Lower leg skin (tissue), 4 donors: ENCODE measurements at places on chromosomes 1 and 21. TPM values are rescaled to one million over a fixed set of nuclear protein-coding genes. Genes with fewer than 3 reads are reported as not detected.

The FCRL4 gene
- total RNA-seq, result not detected

The RGS1 gene
- total RNA-seq, result 36.6 TPM

The COL11A1 gene
- total RNA-seq, result 3.7 TPM

The PLA2G2C gene
- not detected for total RNA-seq

The HES3 gene
- not detected for total RNA-seq

The LMO4 gene
- total RNA-seq, result 63.3 TPM

The DPYD gene
- total RNA-seq, result 16.1 TPM

The ADGRL4 gene
- 6.7 TPM for total RNA-seq

The SPRR3 gene
- not detected for total RNA-seq

The ANKRD35 gene
- total RNA-seq, result 32.2 TPM
